ENCODE measurements at places on chromosomes 1 and 21.

DNA sequence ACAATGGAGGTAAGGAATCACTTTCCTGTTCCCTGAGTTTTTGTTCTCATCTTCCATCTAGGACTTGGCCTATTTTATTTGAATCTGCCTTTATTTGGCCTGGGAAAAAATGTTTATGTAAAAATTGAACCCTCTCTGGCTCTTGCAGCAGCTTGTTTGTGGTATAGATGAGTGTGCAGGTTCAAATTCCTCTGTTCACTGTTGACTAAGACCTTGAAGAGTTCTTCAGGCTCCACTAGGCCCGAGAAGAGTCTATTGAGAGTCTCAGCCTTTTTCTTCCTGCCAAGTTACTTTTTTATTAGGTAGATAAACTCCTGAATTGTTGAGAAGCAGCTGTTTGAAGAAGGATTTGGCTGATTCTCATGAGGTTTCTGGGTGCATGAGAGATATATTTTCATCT lies 248.8 kb upstream of the ADGRL2 start:
- no peak for DNase-seq

DNA sequence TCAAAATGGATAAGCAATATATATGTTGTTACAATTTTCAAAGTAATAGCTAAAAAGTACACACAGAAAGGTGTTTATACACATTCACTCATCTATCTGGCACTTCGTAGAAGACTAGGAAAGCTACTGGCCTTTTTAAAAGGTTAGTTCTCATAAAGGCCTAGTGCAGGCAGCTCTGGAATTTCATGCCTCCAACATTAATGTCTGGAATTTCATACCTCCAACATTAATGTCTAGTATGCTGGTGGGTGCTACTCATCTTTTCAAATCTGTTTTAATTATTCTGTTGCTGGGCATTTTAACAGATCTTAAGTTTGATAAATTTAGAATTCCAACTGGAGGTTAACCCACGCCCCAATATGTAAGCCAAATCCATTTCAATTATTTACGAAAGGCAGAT lies 124.2 kb downstream of the AKT3 start:
- no peak for DNase-seq

GRCh38 chr1:240395336-240395735 lies 216.6 kb downstream of the GREM2 start:
- DNase-seq = no peak

- DNase-seq = no peak
These were observed 65.6 kb downstream of the PCBP3 start for GRCh38 chr21:45709173-45709572.

DNA sequence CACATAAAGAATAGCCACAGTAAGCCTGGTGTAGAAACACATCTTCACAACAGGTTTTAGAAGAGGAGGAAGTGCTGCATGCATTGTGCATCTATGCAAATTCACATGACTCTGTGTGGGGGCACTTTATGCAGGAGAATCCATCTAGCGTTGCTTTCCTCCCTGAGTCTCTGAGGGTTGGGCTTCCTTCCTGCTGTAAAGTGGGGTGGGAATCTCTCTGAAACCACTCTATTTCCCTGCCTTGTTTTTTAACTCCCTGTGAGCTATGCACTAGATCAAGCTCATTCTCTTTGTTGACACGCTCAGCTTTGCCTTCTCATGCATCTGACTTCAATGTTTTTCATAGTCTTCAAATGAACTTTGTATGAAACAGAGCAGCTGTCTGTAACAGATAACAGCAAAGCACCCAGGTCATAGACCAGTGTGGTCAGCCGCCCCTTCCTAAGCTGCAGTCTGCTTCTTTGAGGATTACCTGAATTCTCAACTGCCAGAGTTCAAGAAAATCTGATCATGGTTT lies 102.7 kb upstream of the DPH5 start:
- no peak for DNase-seq

GRCh38 chr1:205256951-205257625 lies 29.3 kb downstream of the TMCC2 start:
- DNase-seq = no peak

GRCh38 chr1:185096531-185096930 lies 51.2 kb downstream of the RNF2 start:
- DNase-seq = no peak

- DNase-seq = no peak
These were observed 8.1 kb upstream of the OR6K3 start for GRCh38 chr1:158728510-158729225.

- no peak for DNase-seq
These were observed 10.9 kb upstream of the BARHL2 start for GRCh38 chr1:90727917-90728501.

- DNase-seq = no peak
These were observed 26.2 kb upstream of the ERG start for GRCh38 chr21:38524168-38525153.

GRCh38 chr1:180936110-180937011 lies 23.7 kb downstream of the KIAA1614 start:
- no peak for DNase-seq

- DNase-seq = no peak
These were observed 10.5 kb downstream of the BRINP2 start for GRCh38 chr1:177181280-177181630.
